Nucleus accumbens (tissue), 56 donors: ENCODE measurements at places on chromosomes 1 and 21.

DNA sequence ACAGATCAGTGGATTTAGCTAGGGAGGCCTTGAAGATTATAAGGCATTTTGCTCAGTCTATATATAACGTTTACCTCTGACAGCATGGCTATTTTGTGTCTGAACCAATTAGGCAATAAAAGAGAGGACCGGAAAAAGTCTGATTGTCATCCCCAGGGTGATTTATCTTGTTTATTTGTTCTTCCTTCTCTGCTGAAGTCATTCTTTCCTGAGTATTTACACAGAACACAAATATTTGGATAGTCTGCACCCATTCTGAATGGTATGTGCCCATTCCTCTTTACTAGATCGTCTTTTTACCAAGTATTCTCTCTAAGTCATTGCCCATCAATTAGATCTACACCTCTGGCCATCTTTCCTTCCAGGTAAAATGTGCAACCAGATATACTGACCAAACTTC is 1602.9 kb downstream of the KCNT2 start:
- no peak for DNase-seq

- DNase-seq: no peak
These were observed 36.0 kb downstream of the RNU1-1 start for GRCh38 chr1:16478091-16478490.

DNA sequence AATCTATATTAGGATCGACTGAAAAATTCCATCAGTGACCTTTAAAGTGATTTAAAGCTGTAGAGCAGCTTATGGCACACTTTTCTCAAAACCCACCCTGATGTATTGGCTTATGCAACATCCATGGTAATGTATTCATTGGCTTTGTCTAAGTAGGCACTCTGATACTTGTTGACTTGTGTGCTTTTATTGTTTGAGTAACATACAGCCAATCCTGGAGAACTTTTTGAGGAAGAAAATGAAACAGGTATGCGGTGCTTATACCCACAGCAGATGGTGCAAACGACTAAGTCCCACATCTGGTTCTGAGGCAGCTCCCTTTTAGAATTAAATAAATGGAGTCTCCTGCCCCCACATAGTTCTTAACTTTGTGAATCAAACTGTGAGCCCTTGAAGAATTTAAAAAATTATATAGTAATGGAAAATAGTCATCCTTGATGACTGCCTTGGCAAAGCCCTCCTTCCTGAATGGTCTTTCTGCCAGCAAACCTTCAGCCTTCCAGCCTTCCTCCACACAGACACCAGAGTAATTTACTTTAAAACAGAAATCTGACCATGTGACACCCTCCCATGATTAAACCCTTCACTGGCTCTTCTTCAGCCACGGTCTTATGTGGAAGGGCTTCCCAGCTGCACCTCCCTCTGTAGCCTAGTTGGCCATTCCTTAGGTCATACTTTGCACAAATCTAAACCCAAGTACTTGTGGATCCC is 116.0 kb downstream of the BCAR3 start:
- no peak for DNase-seq

DNA sequence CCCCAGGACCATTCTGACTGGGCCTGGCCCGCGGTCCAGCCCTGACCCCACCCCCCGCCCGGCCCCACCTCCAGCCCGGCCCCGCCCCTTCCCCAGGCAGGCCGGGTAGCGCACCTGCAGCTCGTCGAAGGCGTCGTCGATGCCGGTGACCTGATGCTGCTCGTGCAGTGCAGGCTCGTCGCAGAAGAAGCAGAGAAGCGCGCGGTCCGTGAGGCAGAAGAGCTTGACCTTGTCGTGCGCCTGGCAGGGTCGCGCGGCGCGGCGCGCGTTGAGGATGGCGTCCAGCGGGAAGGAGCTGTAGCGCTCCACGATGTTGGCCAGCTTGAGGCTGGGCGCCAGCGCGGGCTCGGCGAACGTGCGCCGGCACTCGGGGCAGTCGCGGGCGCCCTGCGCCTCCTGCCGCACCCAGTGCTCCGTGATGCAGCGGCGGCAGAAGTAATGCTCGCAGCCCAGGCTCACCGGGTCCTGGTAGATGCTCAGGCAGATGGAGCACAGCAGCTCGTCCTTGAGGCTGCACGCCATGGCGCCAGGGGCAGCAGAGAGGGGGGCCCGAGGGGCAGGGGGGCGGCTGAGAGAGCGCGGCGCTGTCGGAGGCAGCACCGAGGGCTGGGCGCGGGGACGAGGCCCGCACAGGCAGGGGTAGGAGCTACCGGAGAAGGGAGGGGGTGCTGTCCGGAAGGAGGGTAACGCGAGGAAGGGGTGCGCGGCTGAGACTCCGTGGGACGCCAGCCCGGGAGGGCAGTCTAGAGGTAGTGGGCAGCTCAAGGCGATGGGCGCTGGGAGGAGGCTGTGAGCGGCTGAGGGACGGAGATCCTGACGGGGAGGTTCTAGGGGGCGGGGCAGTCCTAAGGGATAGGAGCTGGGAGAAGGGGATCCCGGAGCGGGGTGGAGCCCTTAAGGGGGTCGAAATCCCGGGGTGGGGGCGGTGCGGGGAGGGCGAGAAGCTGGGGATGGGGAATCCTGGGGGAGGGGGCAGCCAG is 642 bp downstream of the TRIM62 start:
- DNase-seq: no peak
